Endodermal cell (in vitro differentiated cells): ENCODE measurements at places on chromosomes 3 and 15. TPM values are rescaled to one million over a fixed set of nuclear protein-coding genes. Genes with fewer than 3 reads are reported as not detected.

TM4SF4 gene
- total RNA-seq: not detected in 3 replicates

DNA sequence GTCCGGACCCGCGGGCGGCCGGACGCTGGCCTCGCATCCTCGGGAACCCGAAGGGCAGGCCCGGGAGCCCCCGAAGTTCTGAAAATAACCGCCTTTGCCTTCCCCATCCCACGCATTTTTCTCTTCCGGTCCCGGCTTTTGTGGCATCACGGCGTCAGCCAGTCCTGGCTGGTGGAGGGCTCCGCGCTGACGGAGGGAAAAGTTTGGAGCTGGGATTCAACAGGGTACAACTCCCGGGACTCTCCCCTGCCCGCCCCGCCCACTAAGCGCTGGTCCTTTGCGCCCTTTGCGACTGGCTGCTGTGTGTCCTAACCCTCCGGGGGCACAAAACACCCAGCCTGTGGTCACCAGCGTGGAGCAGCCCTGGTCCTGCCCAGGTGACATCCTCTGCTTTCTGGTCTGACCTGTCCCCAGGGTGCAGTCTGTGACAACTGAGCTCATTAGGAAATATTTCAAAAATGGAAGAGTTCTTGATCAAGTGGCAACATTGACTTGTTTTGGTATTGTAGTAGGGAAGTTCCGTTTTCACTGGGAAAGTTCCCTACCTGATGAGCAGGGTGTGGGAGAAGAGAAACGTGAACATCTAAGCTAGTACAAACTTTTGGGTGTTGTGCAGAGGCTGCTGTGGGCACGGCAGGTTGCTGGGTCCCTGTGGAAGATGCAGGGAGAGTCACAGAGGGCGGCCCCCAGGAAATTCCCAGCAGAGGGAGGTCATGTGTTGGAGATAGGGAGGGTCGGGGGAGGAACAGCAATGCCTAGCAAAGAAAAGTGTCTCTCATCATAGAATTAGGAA, 775 bp downstream of the ARNT2 start:
- no peaks in the 10 kb centered on the region for H3K36me3 ChIP-seq
- H3K27ac ChIP-seq: peak overlapping the region; percentile 71
- no peaks in the 10 kb centered on the region for H3K4me1 ChIP-seq
- peaks cover 33% of the 10 kb centered on the region for H3K27me3 ChIP-seq

DNA sequence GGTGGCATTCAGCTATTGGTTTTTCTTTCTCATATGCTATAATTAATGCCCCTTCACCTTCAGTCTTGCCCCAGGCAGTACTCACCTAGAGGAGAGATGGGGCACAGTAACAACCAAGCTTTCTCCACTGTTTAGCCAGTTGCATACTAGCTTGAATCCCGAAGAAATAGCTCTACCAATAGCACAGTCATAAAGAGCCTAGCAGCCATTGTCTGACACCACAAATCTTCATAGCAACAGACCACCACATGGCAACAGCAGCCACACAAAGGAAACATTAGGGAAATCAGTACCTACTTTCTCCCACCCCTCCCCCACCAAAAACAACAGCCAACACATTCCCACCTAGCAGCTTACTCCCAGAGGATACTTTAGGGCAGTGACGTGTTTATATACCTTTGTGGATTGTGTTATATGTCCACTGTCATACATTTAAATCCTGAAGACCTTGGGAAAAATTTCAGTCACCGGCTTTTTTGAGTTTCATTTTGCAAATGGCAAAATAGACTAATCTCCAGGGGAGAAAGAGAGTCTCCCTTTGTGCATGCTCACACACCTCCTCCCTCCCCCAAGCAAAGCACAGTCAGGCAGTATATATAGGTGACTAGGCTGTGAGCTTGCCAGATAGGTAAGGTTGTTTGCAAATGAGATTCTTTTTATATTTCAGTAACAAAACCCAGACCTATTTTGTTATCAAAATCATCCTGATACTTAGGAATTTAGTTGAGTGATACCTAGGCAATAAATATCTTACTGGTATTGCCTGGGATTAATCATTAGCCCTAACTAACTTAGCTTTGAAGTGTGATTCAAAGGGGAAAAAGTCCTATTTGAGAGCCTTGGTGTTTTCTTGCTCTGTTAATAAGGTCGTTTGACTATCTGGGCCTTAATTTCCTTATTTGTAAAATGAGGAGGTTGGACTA, 140.6 kb downstream of the RBPMS2 start:
- DNase-seq: peak; percentile 94
- peak overlapping the region; percentile 56 for H3K4me3 ChIP-seq
- H3K36me3 ChIP-seq: peaks cover 9% of the 10 kb centered on the region
- H3K27ac ChIP-seq: peak overlapping the region; percentile 92

- H3K27me3 ChIP-seq: no peaks in the 10 kb centered on the region
- no peaks in the 10 kb centered on the region for H3K36me3 ChIP-seq
- H3K4me1 ChIP-seq: no peaks in the 10 kb centered on the region
- no peak overlapping the region for H3K27ac ChIP-seq
- no peak for DNase-seq
Observed at GRCh38 chr3:66851894-66852613, 146.1 kb upstream of the KBTBD8 start.

DNA sequence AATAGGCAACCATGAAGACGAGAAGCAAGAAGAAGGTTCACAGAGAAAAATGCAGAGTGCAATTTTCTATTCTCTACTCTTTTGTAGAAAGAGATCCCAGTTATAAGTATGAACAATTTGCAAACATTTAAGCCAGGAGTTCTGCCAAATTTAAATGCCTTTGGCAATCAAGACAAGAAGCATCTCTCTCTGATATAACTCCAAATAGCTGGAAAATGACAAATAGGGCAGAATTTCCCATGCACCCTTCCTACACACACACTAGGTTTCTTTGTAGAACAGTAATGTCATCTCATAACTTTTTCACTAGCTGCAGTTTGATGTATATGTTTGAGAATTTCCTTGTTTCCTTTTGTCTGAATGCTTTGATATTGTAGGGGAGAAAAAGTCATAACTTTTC, 333.5 kb upstream of the AZI2 start:
- DNase-seq: no peak
- no peaks in the 10 kb centered on the region for H3K36me3 ChIP-seq
- no peak overlapping the region for H3K27ac ChIP-seq
- H3K4me3 ChIP-seq: no peak overlapping the region

- H3K4me1 ChIP-seq: no peaks in the 10 kb centered on the region
- no peak for DNase-seq
- H3K27me3 ChIP-seq: no peaks in the 10 kb centered on the region
Observed at GRCh38 chr15:28986108-28986507, 100.3 kb downstream of the APBA2 start.

GRCh38 chr3:104588442-104588841, 778.3 kb upstream of the ALCAM start:
- H3K36me3 ChIP-seq: no peaks in the 10 kb centered on the region
- peak; percentile 53 for DNase-seq
- H3K27ac ChIP-seq: no peak overlapping the region
- no peak overlapping the region for H3K4me3 ChIP-seq
- H3K27me3 ChIP-seq: no peaks in the 10 kb centered on the region

DNA sequence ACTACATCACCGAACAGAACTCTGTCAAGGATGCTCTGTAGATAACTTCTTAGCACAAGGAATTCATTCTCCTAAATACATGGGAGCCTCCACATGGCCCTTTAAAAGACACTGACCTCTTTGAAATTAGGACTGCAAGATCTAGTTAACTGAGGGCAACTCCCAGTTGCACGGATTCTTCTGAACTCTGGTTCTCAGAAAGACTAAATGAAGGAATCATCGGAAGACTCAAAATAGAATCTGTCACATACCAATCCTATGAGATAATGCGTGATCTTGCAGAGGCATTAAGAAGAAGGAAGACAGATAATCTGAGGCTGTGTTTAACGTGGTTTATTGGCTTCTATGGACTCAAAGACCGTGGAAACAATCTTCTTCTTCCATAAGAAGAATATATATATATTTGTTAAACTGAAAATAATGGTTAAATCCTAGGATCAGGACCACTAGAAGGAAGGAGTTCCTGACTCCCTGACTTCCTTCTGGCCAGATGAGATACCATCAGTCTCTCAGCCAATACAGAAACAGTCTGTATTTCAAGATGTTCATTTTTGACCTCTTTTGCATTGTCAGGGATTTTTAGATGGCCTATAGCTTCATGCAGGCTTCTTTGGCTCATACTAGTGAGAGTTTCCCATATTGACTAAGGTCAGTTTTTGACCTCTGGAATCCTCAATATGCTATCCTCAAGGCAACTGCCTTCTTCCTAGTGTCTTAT, 33.9 kb upstream of the TBC1D23 start:
- H3K4me1 ChIP-seq: no peaks in the 10 kb centered on the region
- no peak overlapping the region for H3K27ac ChIP-seq
- no peaks in the 10 kb centered on the region for H3K36me3 ChIP-seq
- DNase-seq: no peak
- no peak overlapping the region for H3K4me3 ChIP-seq
- H3K27me3 ChIP-seq: no peaks in the 10 kb centered on the region
